Articular chondrocyte of knee joint (primary cell): ENCODE measurements at places on chromosomes 3 and 15. TPM values are rescaled to one million over a fixed set of nuclear protein-coding genes. Genes with fewer than 3 reads are reported as not detected.

The ARHGAP11A gene
- 17.1 and 23.5 TPM in 2 replicates for total RNA-seq

The SEMA3F gene
- total RNA-seq: 9.5 and 14.2 TPM in 2 replicates

The SLC12A1 gene
- not detected in 2 replicates for total RNA-seq

The PP2D1 gene
- not detected in 2 replicates for total RNA-seq

The CEP19 gene
- 3.5 and 4.6 TPM in 2 replicates for total RNA-seq

The IFRD2 gene
- total RNA-seq: 41.7 and 52.7 TPM in 2 replicates

The RPL32 gene
- 769 and 1,535 TPM in 2 replicates for total RNA-seq

The NFKBIZ gene
- total RNA-seq: 46.9 and 127 TPM in 2 replicates

The GP5 gene
- under 0.01 and 0.13 TPM in 2 replicates for total RNA-seq

The EXD1 gene
- not detected in 2 replicates for total RNA-seq

The AADACL2 gene
- total RNA-seq: not detected in 2 replicates

The CPN2 gene
- total RNA-seq: under 0.01 TPM in 1 of 2 replicates, not detected in the other

The NOX5 gene
- 0.22 and 0.26 TPM in 2 replicates for total RNA-seq

The PAK6 gene
- not detected in 2 replicates for total RNA-seq

The GAP43 gene
- total RNA-seq: 0.39 and 0.65 TPM in 2 replicates

The SLC6A11 gene
- not detected in 2 replicates for total RNA-seq

The INTS14 gene
- total RNA-seq: 34.8 and 40.1 TPM in 2 replicates

The IDH2 gene
- 70.0 and 79.3 TPM in 2 replicates for total RNA-seq

The ABI3BP gene
- total RNA-seq: 539 and 728 TPM in 2 replicates

The REC114 gene
- not detected in 2 replicates for total RNA-seq

The GHSR gene
- total RNA-seq: not detected in 2 replicates

The RTP4 gene
- total RNA-seq: 2.5 and 4.4 TPM in 2 replicates

The THRB gene
- total RNA-seq: 1.6 and 2.1 TPM in 2 replicates

The NR2E3 gene
- not detected in 2 replicates for total RNA-seq

The ZBBX gene
- 0.11 TPM in 1 of 2 replicates, not detected in the other for total RNA-seq

The SEMA3G gene
- under 0.01 and 0.13 TPM in 2 replicates for total RNA-seq

The TMCO5A gene
- total RNA-seq: not detected in 2 replicates

The ARGFX gene
- not detected in 2 replicates for total RNA-seq

The CCDC33 gene
- not detected in 2 replicates for total RNA-seq

The GNAT1 gene
- not detected in 2 replicates for total RNA-seq

The NUDT16 gene
- 7.9 and 9.4 TPM in 2 replicates for total RNA-seq

The ARID3B gene
- 2.4 and 2.8 TPM in 2 replicates for total RNA-seq

The CHRM5 gene
- not detected in 2 replicates for total RNA-seq

The WDR5B gene
- total RNA-seq: 10.1 and 10.7 TPM in 2 replicates

The RHOV gene
- total RNA-seq: not detected in 2 replicates

The TRAT1 gene
- not detected in 2 replicates for total RNA-seq

The FILIP1L gene
- 7.8 and 13.0 TPM in 2 replicates for total RNA-seq

The SAMMSON gene
- not detected in 2 replicates for total RNA-seq

The NDUFB4 gene
- 54.0 TPM in 2 replicates for total RNA-seq

The SATB1 gene
- total RNA-seq: 11.1 and 14.1 TPM in 2 replicates

The TMC3 gene
- total RNA-seq: not detected in 2 replicates

The ARL13B gene
- 13.5 and 18.5 TPM in 2 replicates for total RNA-seq

The TEX55 gene
- not detected in 2 replicates for total RNA-seq

The GOLGA6B gene
- not detected in 2 replicates for total RNA-seq

The TICRR gene
- 2.4 and 2.9 TPM in 2 replicates for total RNA-seq

The SLC28A2 gene
- not detected in 2 replicates for total RNA-seq

The PRTG gene
- 3.0 and 3.4 TPM in 2 replicates for total RNA-seq

The ZBED2 gene
- not detected in 2 replicates for total RNA-seq

The LYSMD2 gene
- total RNA-seq: 4.8 and 5.4 TPM in 2 replicates

The C3orf18 gene
- total RNA-seq: 18.4 and 21.8 TPM in 2 replicates

The RARRES1 gene
- 6.7 and 25.9 TPM in 2 replicates for total RNA-seq

The CLN6 gene
- 13.0 and 15.4 TPM in 2 replicates for total RNA-seq
